ENCODE measurements at places on chromosomes 2 and 18.

GRCh38 chr2:196284144-196284844 is 112.9 kb upstream of the STK17B start:
- DNase-seq = no peak

- DNase-seq = no peak
Measured at GRCh38 chr2:25814681-25815080, 63.6 kb downstream of the ASXL2 start.

DNA sequence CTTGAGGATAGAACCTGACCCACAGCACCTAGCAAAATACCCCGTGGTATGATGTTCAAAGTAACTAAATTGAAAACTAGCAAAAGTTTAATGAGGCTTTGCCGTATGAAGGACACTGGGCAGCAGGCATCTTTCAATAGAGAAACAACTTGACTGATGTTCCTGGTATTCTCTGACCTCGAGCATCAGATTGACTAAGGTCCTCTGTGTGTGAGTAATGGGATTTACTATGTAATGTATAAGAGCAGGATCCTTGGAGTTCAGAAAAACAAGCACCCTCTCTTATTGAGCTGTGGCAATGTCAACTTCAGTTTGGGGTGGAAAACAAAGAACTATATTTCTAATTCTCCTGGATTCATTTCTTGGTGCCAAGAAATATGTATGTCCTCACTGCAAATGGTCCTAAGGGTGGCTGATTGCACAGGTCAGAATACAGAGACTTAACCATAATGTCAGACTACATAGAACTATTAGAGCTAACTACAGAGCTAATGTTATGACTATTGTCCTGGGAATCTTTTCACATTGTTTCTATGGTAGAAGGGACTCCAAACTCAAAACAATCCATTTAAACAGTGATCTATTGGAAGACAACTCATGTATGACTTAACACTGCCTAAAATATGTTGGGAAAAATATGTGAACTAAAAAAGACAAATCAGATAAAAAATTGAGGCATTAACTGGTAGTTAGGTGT is 4.4 kb downstream of the TNFAIP6 start:
- DNase-seq = no peak

- DNase-seq = peak; percentile 57
Measured at GRCh38 chr2:30165050-30165520, 18.3 kb downstream of the YPEL5 start.

DNA sequence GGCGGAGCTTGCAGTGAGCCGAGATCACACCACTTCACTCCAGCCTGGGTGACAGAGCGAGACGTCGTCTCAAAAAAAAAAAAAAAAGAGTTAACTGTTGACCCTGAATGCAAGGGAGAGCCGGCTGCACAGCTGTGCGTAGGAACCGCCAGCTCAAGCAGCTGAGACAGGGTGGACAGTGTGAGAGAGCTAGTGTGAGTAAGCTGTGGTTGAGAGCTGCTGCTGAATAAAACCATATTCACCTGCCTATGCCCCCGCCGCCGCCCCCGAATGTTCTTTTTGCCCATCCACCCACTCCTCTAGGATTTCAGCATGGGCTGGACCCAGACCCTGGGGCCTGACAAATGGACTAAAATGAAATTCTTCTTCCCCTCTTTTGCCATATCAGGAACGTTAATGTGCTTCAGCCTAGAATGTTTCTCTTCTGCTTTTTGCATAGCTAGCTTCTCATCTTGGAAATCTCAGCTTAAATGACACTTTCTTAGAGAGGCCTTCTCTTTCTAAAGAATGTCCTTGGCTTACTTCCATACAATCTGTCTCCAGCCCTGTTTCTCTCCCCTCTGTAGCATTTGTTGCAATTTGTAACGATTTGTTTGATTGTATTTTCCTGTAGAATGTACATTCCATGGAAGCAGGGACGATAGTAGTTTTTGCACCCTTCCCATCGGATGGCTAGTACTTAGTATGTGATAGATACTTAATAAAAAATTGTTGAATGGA is 142.7 kb downstream of the KLHL14 start:
- DNase-seq = no peak

DNA sequence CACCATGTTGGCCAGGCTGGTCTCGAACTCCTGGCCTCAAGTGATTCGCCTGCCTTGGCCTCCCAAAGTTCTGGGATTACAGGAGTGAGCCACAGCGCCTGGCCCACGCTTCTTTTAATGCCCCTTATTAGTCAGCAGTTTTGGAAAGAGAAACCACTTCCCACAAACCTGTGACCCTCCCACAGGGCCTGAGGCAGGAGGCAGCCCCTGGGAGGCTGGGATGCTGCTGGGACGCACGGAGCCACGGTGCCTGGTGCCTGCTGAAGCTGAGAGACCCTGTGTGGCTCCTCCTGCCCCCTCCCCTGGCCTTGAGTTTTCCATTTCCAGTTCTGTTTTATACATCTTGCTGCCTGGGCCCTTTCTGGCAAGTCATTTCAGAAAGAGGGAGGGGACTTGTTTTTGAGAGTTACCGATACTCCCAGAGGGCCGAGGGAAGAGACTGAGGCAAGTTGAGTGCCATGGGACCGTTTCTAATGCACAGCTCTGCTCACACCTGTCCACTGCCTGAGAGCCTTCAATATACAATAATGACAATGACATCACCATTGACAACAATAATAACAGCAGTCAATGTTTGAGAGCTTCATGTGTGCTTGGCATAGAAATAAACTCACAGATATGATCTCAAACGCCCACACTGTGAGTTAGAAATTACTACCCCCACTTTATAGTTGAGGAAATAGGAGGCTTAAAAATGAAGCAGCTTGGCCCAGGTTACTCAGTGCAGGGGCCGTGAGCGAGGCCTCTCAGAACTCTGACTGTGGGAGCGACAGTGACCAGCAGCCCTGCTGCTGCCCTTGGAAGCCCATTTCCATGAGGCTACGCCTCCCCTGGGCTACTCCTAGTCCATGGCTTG is 78.1 kb upstream of the YWHAQ start:
- DNase-seq = no peak

GRCh38 chr2:78077633-78078032 is 555.5 kb upstream of the LRRTM4 start:
- DNase-seq = no peak

- DNase-seq = peak; percentile 89
Measured at GRCh38 chr2:84493514-84493913, 22.8 kb upstream of the DNAH6 start.

DNA sequence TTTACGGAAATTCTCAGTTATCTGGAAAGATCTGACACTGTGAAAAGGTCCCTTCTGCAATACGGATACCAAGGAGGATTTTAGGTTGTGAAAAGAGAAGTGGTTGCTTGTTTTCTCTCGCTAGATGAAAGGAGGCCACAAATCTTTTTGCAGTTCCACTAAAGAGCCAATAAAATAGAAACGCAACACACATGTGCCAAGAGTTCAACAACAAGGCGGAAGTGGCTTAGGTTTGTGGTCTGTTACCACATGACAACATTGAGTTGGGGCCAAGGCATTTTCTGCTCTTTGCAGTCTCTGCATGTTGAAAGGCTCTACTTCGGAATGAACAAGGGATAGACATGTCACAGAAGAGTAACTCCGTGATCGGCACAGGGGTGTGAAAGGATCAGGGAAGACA is 115.7 kb upstream of the OSR1 start:
- DNase-seq = no peak

- no peak for DNase-seq
Measured at GRCh38 chr18:26228562-26229260, 2.5 kb downstream of the TAF4B start.

GRCh38 chr2:145975406-145975805 is 1455.5 kb upstream of the ZEB2 start:
- DNase-seq = no peak

Measured in HS-5 (cell line).